SK-N-MC (cell line): ENCODE measurements at places on chromosomes 3 and 15.

DNA sequence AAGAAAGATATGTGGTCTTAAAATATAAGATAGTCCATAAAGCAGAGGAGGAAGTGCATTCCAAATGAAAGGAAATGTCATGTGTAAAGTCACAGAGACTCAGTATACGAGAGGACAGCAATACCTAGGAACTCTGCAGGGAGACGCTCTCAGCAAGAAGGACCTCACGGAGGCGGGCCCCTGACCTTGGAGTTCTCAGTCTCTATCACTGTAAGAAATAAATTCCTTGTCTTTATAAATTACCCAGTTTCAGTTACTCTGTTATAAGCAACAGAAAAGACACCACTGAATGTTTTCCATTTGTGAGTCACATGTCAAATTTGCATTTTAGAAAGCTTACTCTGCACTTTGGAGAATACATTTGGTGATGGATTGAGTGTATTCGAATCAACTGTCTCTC is 140.6 kb downstream of the GBE1 start:
- no peak for DNase-seq

- DNase-seq = no peak
Observed at GRCh38 chr3:79517766-79518413, 249.9 kb downstream of the ROBO1 start.

GRCh38 chr3:73056845-73057150 is 4.7 kb upstream of the EBLN2 start:
- no peak for DNase-seq

GRCh38 chr3:152021951-152022461 is 148.6 kb downstream of the SUCNR1 start:
- DNase-seq = peak; percentile 14

DNA sequence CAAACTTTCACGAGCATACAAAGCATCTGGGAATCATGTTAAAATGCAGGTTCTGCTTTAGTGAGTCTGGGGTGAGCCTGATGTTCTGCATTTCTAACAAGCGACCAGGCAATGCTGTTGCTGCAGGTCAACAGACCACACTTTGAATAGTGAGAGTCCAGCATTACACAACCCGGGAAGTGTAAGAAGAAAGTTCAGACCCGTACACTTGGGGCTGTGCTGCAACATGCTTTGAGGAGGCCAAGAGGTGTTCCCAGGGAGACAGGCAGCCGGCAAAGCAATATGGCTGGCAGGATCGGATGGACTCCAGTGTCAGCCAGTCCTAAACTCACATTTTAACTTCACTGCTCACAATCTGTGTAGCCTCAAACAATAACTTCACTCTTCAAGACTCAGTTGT is 134.2 kb downstream of the LIPC start:
- DNase-seq = no peak

- DNase-seq = no peak
Observed at GRCh38 chr3:31790193-31791089, 190.6 kb downstream of the OSBPL10 start.

- DNase-seq = no peak
Observed at GRCh38 chr3:112761062-112761638, 85.5 kb downstream of the CD200R1L start.

DNA sequence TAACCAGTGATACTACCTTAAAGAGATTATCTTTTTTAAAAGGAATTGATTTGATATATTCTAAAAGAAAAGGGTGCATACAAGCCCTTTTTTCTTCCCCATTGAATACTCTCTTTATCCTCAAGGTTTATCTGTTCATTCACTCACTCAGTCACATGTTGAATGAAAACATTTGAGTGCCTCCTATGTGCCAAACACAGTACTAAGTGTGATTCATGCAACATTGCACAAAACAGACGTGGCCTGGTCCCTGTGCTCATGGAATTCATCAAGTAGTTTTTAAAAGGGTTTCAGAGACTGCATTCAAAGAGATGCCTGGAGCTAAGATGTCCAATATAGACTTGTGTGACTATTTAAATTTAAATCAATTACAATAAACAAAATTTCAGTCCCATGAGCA is 462.2 kb upstream of the MDFIC2 start:
- DNase-seq = no peak

- DNase-seq = no peak
Observed at GRCh38 chr3:59817511-59817910, 767.7 kb upstream of the CFAP20DC start.

DNA sequence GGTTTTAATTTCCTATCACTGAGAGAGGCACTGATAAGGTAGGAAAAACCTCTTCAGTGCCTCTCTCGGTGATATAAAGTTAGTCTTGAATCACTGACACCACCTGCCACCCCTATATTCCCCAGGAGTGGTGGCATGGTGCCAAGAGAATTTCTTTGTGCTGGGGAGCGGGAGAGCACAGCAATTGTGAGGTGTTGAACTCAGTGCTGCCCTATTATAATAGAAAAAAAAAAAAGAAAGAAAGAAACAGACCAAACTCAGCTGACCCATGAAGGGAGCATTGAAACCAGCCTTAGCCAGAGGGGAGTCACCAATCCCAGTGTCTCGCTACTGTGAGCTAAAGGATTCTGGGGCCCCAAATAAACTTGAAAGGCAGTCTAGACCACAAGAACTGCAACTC is 201.4 kb upstream of the STT3B start:
- DNase-seq = no peak

DNA sequence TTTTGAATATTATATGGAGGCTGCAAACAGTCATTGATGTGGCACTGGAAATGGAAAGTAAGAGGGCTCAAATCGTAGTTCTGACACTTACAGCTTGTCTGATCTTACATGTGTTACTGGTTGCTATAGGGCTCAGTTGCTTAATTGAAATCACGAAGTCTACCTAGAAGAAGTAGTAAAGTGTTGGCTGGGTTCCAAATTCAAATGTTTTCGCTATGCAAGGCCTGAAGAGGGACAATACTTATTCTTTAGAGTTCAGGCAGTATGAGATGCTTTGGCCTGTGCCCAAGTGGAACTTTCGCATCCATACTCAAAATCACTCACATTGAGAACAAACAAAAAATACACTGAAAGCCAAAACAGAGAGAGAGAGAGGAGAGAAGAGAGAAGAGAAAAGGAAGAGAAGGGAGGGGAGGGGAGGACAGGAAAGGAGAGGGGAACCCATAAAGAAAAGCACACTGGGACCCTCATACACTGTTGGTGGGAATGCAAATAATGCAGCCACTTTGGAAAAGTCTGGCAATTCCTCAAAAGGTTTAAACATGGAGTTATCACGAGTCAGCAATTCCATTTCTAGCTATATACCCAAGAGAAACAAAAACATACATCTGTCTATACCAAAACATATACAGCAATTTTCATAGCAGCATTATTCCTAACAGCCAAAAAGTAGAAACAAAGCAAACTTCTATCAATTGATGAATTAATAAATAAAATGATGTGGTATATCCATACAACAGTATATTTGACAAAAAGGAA is 2.9 kb upstream of the FXR1 start:
- DNase-seq = no peak

DNA sequence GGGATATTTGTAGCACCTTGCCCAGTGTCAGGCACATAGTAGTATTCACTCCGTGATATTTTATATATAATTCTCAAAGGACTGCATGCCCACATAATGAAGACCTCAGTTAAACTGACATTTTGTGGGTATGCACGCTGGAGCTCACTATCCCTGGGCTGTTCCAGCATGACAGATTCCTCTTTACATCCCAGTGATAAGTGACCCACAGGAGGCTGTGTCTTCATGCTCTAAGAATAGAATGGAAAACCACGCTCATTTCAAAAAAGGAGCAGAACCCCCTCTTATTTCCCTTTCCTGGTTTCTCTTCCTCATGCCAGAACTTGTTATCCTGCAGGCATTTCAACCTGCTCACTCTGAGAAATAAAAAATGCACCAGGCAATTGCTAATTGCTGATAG is 717.5 kb downstream of the AGBL1 start:
- DNase-seq = no peak

DNA sequence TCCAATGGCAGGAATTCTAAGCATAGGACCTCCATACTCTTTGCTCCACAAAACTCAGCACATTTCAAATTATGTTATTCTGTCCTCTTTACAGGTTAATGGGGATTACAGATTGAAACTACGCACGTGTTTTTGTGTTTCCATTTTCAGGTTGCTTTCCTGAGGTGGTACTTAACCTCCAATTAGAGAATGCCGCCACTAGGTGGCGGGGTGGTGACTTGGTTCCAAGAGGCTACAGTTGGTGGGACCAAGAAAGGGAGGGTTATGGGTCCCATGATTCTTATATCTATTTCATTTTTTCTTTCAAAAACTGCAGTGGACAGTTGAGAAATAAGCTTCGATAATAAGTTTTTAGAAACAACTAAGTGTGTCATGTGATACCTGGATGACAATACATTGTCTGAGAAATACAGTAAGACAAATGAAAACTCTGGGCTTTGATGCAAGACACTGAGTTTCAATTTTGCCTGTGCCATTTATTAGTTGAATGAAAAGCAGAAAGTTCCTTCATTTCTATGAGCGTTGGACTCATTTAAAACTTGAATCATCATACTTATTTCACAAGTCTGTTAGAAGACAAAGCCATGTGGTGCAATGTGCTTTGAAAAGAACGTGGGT is 539.0 kb downstream of the FGF12 start:
- DNase-seq = no peak

DNA sequence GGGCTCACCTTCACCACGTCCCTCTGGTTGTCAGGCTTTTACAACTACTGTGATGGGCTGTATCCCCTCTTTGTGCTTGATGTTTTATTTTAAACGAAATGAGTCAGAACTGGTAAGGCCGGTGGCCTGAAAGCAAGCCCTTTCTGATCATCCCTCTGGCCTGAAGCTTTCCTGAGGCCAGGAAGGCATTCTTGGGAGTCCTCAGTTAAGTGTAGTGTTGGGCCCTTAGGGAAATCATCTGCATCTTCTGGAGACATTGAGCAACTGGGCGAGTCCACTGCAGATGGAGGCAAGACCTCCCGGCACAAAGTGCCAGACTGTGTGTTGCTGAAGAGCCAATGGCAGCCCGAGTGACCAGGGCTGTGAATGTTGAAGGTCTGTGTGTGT is 33.0 kb upstream of the AMOTL2 start:
- DNase-seq = no peak

- DNase-seq = no peak
Observed at GRCh38 chr3:63980830-63981498, 42.3 kb downstream of the PSMD6 start.

DNA sequence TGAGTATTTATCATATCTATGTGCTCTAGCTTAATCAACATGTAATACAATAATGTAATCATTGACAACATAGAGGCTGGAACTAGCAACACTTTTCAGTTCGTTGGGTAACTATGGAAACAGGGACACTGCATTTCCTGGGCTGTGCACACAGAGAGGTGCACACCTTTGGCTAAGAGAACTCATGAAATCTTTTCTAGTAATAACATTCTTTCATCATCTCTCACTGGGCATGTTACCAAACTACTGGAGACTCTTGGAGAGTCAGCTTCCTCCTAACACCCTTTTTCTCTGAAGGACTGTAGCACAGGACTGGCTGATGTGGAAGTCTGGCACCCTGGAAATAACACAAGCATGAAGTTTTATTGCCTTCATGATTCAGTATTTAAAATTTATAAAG is 135.6 kb downstream of the KCNMB2 start:
- DNase-seq = no peak

- no peak for DNase-seq
Observed at GRCh38 chr3:111156517-111156916, 84.9 kb downstream of the NECTIN3 start.

DNA sequence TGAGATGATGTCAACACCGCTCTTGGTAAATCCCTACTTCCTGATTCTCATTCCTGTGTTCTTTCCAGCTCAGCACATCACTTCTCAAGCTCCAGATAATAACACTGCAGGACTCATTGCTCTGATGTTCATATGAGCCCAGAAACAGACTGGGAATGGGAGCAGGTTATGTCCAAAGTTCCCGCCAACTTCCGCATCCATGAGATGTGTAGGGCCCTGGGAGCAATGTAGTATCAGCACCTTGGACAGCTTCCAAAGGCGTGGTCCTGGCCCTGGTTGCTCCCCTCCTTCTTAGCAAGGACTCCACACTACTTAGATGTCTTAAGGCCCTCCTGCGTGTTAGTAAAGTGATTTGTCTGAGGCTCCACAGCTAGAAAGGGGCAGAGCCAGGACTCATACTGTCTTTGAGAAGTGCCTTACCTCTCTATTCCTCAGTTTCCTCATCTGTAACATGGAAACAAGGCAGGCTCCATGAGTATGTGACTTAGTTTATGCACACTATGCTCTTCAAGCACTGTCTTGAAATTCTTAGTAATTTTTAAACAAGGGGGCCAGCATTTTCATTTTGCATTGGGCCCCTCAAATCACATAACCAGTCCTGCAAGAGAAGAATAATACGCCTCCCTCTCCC is 27.9 kb upstream of the SLC6A1 start:
- DNase-seq = peak; percentile 0

- no peak for DNase-seq
Observed at GRCh38 chr3:132009241-132009640, 25.6 kb downstream of the CPNE4 start.

DNA sequence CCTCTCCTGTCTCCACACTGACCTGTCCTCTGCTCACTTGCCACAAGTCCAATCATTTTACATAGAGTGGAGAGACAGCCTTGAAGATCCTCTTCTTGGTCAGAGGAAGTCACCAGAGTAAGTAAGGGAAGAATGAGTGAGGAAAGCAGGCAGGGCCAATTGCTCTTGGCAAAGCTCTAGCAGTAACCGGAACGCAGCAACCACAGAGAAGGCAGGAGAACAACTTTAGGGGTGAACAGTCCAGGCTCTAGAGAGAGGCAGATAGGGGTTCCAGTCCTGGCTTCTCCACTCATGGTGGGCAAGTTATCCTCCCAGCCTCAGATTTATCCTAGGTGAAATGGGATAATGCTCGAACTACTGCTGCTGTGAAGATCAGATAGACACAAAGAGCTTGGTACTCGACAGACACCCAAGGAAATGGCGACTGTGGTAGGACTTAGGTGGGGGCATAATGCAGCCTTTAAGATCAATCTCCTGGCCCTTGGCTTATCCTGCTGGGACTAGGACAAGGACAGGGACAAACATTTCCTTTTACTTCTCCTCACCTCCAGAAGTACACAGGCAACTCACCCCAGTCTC is 1.2 kb upstream of the ADAMTSL3 start:
- no peak for DNase-seq

- no peak for DNase-seq
Observed at GRCh38 chr3:151567477-151567876, 106.6 kb upstream of the IGSF10 start.

- no peak for DNase-seq
Observed at GRCh38 chr3:66029443-66029842, 9.3 kb downstream of the MAGI1 start.

GRCh38 chr3:189710620-189711402 is 79.6 kb downstream of the TP63 start:
- peak; percentile 72 for DNase-seq

- no peak for DNase-seq
Observed at GRCh38 chr3:43624619-43625305, 3.0 kb upstream of the ANO10 start.

- no peak for DNase-seq
Observed at GRCh38 chr15:69804786-69805185, 292.9 kb downstream of the TLE3 start.

GRCh38 chr15:101088788-101089578 is 162.9 kb downstream of the CHSY1 start:
- no peak for DNase-seq
